D341Med (cell line): ENCODE measurements at places on chromosomes 12 and 14.

GRCh38 chr12:57173683-57174082 lies 26.3 kb upstream of the LRP1-AS start:
- DNase-seq = no peak

DNA sequence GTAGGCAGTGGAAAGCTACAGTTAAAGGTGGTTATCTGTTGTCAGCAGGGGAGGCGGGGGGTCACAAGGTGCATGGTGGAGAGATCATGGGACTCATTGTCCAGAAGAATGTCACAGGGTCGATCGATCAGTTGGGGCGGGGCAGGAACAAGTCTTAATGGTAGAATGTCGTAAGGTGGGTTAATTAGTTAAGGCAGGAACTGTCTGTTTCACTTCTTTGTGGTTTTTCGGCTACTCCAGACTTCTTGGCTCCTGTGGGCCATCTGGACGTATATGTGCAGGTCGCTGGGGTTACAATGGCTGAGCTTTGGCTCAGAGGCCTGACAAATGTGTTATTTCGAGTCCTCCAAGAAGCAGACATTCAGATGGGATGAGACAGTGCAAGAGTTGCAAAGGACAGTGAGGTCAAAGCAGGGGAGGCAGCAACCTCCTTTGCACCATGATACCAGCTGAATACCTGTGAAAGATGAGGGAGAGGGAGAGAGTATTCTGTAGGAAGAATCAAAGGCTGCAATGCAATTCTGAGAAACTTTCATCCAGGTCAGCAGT lies 246.9 kb upstream of the TMEM132C start:
- DNase-seq = no peak

- DNase-seq = no peak
Measured at GRCh38 chr12:65590318-65590717, 234.0 kb upstream of the HMGA2 start.

- DNase-seq = no peak
Measured at GRCh38 chr12:124792961-124793441, 70.7 kb downstream of the SCARB1 start.

GRCh38 chr12:25106818-25107217 lies 88.1 kb downstream of the DNAI7 start:
- DNase-seq = no peak

DNA sequence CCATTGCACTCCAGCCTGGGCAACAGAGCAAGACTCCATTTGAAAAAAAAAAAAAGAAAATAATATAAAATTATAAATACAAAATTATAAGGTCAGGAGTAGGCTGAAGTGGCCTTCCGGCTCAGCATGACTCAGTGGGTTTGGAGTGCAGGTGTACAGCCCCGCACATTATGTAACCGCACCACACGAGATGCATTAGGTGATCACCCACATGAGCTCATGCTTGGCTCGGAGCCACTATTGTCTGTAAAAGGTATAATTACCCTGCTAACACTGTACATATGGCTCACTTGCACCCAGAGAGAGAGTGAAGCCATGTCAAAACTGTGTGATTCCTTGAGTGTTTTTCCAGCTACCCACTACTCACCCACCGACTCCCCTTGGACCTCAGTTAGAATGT lies 557.0 kb downstream of the SLC6A15 start:
- DNase-seq = no peak
